ENCODE measurements at places on chromosomes 2 and 18.

- no peak for DNase-seq
These were observed 200.4 kb downstream of the TMEM247 start for GRCh38 chr2:46679761-46680160.

DNA sequence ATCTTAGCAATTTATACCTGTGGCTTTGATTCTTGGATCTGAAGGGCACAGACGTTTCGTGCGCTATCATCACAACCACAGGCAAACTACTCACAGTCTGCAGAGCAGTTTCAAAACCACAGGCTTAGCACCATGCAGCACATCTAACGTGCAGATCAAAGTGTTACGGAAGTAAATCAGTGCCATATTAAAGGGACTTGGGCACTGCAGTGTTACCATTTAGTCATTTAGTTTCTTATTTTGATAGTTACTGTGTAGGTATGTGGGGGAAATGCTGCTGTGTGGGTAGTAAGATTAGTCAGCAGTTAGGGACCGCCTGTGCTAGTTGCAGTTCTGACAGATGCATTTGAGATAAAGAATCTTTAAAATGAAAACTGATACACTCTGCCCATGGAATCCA, 384.0 kb downstream of the NBAS start:
- peak; percentile 17 for DNase-seq

DNA sequence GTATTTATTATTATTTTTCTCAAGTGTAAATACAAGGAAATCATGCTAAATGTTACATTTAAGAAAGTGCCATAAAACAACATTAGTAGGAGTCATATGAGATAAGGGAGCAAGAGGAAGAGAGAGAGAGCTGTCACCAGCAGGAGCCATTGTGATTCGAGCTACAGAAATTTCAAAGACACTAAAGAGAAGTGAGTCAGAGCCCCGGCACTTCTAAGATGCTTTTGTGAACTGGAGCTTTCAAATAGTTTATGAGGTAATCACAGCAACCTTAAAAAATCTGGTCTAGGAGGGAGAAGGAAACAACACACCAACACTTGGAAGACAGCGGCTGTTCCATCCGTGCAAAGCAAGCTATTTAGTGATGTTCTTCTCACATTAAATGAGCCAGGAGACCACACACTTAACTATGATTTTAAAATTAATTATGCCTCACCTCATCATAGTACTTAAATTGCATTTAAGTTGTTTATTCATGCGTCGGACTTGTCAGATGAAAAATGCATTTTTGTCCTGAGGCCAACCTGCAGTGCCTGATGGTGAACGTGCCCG, 382.7 kb upstream of the SALL3 start:
- no peak for DNase-seq

DNA sequence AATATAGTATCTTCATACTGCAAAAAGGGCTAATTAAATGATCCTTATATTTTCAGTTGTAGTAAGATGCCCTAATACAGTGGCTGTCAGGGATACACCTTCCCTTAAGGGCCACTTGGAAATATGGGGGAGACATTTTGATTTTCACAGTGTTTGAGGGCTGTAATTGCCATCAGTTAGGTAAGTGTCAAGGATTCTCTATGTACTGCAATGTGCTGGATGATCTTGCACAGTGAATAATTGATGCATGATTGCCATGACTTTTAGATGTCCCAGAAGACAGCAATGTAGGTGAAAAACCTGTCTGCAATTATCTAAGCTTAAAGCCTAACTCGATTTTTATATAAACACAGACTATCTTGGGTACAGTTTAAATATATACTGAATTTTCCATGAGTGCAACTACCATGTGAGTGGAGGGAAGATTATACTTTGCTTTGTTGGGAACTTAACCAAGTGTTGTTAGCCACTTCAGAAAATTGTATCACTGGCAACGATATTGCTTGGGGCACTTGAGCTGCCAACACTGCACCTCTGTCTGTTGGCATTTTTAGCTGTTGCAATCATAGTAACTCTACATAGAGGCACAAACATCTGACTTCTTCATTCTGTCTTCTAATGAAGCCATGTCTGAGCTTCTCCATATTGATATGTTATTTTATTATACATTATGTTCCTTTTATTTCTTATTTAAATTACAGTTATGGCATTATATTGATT, 45.2 kb downstream of the MAIP1 start:
- DNase-seq = no peak

DNA sequence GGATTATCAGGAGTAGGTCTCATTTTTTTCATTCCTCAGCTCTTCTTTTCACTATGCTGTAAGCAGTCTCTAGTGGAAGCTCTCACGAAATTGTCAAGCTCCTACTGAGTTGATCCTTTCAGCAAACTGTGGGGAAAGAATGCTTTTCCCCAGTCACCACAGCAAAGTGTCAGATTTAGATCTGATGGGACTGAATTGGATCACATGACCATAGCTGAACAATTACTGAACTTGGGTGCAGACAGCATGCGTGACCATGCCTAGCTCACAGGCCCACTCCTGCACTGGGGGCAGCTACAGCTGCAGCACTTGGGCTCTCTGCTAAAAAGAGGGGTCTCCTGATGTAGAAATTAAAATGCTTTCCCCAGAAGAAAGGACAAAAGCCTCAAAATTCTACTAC, 3.1 kb downstream of the ARHGAP15 start:
- no peak for DNase-seq

DNA sequence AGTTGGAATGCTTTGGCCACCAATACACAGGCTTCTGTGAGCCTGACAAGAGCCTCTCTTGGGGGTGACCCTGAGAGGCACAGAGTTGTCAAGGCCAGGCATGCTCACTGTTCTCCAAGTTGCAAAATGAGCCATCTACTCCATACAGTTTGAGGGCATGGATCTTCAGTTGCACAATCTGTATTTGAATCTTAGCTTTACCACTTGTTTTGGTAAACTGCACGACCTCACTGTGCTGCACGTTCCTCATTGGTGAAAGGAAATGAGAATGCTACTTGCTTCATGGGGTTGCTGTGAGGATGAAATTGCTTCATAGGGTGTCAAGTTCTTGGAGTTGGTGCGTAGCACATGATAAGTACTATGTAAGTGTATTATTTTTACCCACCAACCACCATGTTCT, 12.0 kb upstream of the HAAO start:
- no peak for DNase-seq

GRCh38 chr2:64658269-64658668, 4.6 kb upstream of the SERTAD2 start:
- DNase-seq = no peak

DNA sequence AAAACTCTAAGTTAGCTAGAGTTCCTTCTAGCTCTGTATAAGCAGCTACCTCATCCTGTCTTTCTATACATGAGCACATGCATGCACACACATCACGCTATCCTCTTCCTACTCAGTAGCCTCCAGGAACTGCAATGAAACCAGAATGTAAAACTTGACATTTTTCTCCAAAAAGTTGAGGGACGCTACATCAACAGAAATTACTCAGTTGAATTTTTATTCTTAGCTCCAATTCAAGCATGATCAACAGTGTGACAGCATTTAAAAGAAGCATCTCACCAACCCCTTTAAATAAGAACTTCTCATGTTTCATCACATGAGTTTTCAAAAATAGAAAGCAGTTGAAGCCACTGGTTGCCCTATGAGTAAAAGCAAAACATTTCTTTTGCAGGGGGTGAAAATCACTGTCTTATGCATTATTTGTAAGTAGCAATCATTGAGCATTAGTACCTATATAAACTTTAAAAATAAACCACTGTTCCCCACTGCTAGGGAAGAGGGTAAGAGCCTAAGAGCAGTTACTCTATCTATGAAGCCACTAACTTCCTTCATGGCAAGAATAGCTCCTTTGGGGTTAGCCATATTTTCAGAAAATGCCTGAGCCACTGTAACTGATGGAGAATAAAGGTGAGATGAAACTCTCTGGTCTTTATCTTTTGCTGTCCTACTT, 77.9 kb upstream of the ARL5A start:
- no peak for DNase-seq

DNA sequence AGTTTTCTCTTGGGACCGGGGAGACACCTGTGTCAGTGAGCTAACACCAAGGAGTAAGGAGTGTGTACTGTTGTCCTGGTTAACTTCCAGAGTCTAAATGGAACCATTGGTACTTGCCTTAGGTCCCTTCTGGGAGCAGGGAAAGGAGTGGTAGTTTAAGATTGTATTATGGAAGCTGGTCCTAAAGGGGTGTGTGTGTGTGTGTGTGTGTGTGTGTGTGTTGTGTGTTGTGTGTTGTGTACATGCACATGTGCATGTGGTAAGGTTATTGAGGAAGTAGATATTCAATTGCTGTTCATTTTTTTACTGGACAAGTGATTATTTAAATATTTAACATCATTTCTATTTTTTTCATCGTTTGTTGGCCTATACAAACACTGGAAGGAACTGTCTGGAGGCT, 1.4 kb downstream of the APLF start:
- DNase-seq = no peak

GRCh38 chr2:172540421-172540820, 15.5 kb upstream of the PDK1 start:
- DNase-seq = no peak

GRCh38 chr2:97840198-97840597, 126.8 kb downstream of the ZAP70 start:
- DNase-seq = no peak

- DNase-seq = no peak
These were observed 241.8 kb upstream of the MGAT5 start for GRCh38 chr2:134011936-134012586.

DNA sequence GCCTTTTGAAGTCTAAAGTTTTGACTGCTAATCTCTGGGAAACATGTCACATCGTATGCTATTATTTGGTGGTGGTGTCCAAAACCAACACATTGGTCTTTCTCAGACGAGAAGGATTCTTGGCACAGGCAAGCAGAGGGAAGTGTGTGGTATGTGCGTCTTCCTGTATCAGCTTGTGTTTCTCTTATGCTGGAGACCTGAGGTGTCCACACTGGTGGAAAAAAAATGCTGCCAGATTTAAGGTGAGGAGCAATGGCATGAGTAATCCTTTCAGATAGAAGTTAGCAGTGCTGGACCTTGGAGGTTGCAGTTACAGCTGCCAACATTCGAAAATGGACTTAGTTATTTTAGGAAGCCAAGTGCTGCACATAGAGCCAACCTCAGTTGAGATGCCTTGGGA, 11.7 kb upstream of the FHL2 start:
- no peak for DNase-seq

DNA sequence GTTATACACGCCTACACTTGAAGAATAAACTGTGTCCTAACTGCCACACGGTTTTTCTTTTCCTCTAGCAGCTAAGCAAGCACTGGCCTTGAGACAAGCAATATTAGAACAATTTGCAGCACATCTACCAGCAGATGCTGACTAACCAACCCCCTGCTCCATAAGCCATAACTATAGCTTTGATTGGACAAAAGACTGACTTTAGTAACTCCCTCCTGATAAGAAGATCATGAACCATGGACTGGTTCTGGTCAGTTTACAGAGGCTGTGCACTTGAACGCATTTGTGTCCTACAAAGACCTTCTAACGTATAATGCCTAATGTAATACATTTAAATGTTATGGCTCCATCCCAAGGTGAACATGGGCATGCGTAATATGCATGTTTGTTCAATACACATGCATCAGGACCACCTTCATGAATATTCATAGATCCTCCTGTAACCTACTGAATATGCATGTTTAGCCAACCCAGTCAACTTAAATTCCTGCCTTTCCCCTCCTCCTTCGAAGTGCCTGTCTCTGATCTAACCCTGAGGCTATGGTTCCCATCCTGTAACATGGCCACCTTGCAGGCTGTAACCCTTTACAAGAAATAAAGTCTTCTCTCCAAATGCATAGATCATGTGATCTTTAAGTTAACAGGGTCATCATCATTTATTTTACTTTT, 26.5 kb downstream of the SLC4A5 start:
- DNase-seq = no peak

DNA sequence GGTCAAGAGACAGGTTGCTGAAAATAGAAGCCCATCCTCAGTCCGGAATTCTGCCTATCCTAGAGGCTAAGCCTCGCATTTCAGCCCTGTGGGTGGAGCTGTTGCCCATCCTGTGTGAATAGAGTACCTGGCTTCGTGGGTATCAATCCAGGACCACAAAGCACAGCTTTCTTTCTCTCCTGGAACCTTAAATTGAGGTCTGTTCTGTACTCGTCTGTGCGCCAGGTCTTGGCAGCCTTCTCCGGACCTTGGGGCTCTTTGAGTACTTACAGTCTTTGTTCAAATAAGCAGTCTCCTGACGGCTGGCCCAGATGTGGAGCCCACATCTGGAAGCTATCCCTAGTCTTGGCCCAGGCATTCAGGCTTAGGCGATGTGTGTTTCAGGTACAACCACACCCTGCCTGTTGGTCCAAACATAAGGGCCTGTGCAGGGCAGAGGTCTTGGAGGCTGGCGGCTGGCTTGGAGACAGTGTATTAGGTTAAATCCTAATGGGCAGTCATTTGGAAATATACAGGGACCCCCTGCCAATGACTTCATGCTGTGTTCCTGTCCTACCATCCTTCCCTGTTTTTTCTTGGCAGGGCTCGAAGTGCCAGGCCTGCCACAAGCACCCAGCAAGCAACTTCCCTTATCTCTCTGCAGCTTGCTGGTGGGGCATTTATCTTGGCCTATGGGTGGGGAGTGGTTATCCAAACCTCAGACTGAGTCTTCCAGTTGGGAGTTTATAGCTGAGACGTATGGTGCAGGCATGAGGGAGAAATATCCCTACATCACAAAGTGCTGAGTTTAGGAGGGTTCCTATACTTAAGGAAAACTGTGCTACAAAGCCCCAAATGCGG, 294.1 kb downstream of the BCL2 start:
- no peak for DNase-seq

DNA sequence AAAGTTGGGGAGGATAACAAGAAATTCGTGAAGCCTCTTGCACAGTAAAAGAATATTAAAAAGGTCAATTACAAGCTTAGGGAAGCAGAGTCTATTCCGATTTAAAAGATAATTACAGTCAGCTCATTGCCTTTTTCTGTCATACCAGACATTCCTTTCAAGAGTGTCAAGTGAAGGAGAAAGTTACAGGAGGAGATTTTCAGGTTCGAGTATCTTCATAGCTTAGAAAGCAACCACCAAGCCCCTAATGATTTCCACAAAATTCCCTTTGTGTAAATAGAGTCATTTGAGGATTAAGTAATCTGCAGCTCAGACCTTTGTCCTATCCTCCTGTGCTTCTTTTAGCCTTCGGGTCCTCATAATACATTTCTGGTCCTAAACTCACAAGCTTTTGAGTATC, 414.9 kb downstream of the CDH2 start:
- DNase-seq = no peak

Data from stimulated activated CD4-positive, alpha-beta T cell treated with anti-CD3 and anti-CD28 coated beads, Interleukin-4, amount 100 ng/mL, for 48 hours (primary cell).